ENCODE measurements at places on chromosomes 1 and 21.
A peak's percentile ranks its signal among the peaks of the same experiment; 100 is the strongest.

DNA sequence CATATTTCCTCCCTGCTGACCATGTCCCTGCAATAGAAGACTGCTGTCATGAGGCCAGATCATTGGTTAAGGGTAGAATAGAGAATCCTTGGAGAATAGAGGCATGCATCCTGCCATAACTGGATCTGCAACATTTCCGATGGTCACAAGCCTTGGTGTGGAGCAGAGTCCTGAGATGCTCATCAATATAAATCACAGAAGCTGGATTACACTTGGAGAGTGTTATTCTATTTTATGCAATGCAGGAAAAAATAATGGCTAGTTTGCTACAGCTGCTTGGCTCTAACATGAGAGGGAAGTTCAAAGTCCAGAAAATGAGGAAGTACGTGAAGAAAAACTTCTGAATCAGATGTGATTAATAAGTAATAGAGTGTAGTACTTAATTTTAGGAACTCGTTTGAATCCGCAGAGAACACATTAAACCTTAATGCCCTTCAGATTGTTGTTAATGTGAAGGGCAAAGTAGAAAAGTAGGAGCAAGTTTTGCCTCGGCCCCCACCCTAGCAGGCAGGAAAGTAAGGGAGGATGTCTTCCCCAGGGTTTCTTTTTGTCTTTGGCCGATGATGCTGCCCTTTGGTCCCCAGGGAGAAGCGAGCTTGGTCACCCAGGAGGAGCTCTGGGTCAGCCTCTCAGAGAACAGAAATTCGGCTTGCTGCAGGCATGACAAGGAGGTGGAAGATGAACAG is 59.5 kb downstream of the KCNK1 start:
- no peak for DNase-seq

DNA sequence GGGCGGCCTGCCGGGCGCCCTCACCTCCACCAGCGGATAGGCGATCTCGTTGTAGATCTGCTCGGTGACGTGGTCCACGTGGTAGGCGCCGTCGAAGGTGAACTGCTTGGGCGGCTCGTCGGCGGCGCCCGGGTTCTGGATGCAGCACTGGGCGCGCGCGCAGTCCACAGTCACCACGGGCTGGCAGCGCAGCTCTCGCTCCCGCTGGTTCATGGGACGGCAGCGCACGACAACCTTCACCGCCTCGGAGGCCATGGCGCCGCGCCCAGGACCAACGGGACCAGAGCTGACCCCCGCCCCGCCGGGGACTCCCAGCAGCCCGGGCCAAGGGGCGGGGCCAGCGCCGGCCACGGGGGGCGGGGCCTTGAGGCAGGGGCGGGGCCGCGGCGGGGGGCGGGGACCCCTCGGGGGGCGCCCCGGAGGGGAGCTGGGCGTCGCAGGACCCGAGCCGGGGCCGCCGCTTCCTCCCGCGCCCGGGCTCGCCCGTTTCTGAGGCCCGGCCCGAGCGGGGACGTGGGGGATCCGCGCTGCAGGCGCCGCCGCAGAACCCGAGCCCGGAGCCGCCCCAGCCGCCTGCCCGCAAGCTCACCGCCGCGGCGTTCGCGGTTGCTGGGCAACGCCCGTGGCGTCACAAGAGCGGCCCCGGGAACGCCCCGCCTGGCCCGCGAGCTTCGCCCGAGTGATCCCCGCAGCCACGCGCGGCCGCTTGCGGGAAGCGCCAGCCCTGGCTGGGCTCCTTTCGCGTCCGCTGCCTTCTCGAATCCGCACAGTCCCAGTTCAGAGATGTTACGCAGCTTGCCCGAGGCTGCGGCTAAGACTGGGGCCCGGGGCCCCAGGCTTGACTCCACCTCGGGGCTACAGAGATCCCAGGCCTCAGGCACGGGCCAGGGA is at the start of gene KIF17:
TSS of gene KIF17 (minus strand) at position 556 of the 891 bp plus-strand sequence. CDS start at position 255, 301 bp downstream.
- no peak for DNase-seq

DNA sequence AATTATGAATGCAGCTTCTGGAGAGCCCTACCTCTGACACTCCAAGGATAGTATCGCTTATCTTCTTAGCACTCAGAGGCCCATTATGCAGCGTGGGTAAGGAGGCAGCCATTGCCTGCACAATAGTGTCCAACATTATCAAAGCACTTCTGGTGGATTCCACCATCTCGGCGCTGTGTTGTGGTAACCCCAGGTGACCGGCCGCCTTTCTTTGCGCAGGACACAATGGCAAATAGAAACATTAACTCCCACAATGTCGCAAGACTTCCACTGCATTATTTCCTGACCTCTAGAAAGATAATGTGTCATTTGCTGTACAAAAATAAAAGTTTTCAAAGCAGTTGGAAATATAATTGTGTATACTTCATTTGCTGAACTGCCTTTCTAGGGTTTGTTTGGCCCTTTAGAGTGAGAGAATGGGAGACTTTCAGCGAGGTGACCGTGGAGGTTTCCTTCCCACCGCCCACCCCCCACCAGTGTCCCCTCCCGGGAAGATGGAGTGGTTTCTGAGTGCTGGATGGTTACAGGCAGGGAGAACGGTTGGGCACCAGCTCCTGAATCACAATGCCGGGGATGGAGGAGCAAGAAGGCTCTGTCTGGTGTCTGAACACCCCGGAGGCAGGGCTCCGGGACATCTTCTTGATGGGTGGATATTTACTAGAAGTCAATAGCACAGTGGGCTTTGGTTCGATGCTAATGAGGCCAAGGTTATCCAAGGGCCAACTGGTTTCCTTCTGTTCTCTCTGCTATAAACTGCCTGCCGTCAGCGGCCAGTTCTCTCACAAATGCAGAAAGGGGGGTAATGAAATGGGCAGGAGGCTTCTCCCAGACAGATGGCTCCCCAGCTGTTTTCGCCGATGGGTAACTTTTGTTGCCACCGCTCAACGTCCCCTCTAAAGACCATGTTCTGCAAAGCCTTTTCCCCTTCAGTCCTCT is 215.4 kb upstream of the PROX1 start:
- DNase-seq, result no peak

DNA sequence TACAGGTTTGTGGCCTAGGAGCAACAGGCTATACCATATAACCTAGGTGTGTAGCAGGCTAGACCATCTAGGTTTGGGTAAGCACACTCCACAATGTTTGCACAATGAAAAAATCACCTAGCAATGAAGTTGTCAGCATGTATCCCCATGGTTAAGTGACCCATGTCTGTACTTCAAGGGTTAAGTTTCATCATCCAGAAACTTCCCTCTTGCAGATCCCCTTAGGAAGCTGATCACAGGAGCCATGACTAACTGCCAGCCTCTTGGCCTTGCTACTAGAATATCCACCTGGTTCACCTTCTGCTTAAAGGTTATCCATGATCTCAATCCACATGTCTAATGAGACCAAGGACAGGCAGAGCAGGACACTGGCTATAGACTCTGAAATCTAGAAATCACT is 3.5 kb upstream of the UBXN10 start:
- no peak for DNase-seq

- no peak for DNase-seq
These were observed 20.7 kb downstream of the NGF start for GRCh38 chr1:115317101-115318012.

DNA sequence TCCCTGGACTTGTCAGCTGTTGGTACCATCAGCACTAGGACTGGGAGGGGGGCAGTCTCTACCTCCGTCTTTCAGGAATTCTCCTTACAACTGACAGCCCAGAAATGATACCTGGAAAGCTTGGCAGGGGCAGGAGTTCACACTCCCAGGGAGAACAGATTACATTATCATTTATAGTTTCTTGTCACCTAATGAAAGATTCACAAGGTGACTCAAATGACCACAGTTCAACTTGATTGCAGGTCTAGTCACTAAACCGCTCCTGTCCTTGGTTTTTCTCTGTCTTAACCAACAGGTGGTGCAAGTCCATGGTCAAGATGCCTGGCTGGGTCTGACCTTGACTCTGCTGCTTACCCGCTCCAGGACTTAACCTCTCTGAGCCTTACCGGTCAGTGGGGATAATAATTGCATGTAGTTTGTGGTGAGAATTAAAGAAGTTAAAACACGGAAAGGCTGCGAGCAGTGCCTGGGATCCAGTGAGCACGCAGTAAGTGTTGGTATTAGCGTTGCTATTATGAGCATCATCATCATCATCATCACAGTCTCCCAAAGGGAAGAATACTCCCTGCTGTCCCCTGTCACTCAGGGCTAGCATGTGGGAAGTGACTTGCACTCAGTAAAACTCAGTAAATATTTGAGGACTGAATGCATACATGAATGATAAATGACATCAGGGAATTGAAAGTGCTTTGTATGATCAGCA is 125.3 kb upstream of the CD34 start:
- no peak for DNase-seq

DNA sequence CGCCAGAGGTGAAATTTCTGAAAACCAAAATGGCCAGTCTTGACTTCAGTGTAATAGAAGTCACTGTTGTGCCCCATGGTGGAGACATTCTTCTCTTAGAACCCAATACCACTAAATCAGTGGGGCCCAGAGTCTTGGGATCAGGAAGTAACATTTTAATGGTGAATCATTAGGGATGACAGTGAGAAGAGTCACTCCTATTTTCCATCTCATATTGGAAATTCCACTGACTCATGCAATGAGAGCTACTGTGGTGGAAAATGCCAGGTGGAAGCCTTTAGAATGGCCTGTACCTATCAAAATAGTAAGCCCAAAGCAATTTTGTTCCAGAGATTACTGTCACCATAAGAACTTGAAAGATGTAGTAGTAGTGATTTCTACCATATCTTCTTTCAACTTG is 20.6 kb upstream of the PPM1J start:
- DNase-seq, result no peak

DNA sequence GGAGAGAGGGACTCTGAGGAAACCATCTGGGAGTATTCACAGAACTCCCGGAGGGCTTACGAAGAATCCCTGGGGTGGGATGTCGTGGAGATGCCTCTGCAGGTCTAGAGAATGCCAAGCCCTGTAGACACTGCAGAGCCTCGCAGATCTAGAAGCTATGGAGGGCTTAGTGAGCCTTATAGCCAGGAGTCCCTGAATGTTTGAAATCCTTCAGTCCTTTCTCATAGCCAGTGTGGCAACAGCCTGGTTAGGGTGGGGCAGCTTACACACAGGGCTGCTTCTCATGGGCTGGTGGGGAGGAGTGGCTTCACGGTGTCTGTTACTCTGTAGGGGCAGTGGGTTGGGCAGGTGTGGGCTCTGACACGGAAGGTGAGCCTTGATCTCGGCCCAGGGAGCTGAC is 44.2 kb upstream of the KDM4A start:
- no peak for DNase-seq

- no peak for DNase-seq
These were observed 31.7 kb upstream of the ITLN1 start for GRCh38 chr1:160916666-160917065.

DNA sequence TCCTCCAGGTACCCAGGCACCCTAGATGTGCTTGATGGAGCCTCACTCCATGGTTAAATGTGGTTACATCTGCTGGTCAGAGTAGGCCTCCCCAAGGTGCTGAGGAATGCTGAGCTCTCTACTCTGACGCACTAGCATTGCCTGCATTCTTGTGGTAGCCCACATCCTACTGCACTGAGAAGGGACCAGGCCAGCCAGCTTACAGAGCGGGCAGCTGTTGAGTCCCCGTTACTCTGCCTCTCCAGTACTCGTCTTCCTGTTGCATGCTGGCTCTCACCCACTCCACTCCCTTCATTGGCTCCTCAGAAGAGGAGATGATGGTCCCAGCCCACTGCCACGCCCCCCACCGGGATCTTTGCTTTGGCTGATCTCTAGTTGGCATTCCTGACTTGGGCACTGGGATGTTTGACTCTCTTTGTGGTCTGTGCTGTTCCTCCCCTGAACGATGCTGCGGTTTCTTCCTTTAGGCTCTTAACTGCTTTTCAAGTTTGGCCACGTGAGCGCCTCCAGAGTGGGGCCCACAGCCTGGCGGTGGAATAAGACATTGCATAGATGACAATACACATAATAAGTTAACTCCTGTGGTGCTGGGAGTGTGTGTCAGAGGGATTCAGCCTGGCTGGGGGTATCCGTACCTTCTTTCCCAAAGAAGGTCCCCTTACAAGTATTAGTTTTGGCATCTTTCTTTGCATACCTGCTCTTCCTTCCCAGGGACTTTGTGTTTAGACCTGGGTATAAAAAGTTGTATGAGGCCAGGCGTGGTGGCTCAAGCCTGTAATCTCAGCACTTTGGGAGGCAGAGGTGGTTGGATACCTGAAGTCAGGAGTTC is 18.6 kb downstream of the AZIN2 start:
- DNase-seq, result peak; percentile 68

GRCh38 chr21:39555911-39556590 is 56.7 kb upstream of the B3GALT5 start:
- DNase-seq, result no peak

DNA sequence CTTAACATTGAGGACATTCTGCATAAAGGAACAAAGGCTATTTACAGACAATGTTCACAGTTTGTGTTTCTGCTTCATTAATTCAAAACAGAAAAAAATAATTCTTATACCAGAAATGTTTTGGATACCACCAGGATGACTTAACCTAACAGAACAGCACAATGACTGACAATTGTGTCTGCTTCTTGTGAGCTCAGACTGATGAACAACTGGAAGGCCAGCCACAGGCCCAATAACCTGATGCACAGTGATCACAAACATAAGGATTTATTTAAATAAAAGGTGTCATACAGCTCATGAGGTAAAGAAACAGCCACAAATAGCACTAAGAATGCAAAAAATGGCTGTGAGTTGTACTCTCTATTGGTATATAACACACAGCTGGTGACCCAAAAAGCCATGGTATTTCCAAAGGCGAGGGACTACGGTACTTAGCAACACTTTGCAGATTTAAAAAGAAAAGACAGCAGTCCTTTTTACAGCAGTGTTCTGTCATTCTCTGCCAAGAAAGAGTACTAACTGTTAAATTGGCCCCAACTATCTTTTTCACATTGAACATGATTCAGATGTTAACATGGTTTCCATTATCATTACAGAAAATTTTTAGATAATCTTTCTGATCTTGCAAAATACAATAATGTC is 32.1 kb upstream of the DDAH1 start:
- DNase-seq, result no peak

DNA sequence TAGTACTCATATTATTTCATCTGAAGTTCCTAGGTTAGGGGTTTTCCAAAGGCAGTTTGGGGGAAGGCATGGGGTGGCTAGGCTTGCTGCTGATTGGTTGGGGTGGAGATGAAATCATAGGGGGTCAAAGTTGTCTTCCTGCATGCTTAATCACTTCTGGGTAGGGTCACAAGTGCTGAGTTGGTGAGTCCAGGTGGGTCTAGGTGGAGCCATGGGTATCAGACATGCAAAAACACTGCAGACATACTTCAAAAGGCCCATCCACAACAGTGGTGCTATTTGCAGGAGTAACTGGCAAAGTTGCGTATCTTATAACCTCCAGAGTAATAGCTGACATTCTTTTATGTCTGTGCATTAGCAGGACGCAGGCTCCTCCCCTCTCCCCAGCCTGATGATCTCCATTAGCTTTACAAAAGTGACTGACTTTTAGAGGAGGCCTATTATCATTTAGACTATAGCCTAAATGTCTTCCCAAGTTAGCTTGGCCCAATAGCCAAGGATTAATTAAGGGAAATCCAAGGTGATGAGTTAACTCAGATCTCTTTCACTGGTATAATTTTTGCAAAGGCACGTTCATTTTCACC is 374.4 kb upstream of the PRMT6 start:
- DNase-seq, result no peak

GRCh38 chr1:245779797-245780755 is 625.3 kb downstream of the KIF26B start:
- no peak for DNase-seq
